ENCODE measurements at places on chromosomes 7 and 10.

- no peak for DNase-seq
Observed at GRCh38 chr7:104855861-104856260, 158.1 kb upstream of the KMT2E start.

GRCh38 chr7:141660259-141660658, 41.7 kb downstream of the DENND11 start:
- no peak for DNase-seq

- DNase-seq = no peak
Observed at GRCh38 chr10:18666810-18667209, 7.6 kb downstream of the ARL5B start.

DNA sequence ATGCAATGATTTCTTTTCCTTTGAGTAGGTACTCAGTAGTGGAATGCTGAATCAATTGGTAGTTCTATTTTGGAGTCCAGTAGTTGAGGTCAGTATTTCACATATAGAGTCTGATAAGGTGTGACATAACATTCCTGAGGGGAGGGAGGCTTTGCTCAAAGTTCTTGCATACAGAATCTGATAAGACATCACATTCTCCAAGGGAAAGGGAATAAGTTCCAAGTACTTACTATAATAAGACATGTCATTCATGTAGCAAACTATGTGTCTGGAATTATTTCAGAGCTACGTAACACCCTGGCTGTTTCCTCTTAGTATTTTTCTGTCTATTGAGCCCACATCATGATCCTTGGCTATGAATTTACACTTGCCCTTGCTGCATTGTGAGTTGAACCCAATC, 74.3 kb upstream of the POM121L12 start:
- no peak for DNase-seq

DNA sequence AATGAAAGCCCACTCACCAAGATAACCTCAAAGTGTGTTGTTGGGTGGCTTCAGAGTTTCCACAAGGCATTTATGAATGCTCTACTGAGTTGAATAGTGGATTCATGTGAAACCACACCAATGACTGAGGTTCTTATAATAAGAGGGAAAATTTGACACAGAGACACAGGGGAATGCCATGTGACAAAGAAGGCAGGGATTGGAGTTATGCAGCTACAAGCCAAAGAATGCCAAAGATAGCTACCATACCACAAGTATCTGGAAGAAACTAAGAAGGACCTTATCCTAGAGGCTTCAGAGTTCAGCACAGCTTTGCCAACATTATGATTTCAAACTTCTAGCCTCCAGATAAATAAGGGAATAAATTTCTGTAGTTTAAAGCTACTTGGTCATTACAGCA, 68.0 kb upstream of the PCDH15 start:
- no peak for DNase-seq

- DNase-seq = no peak
Observed at GRCh38 chr7:148503900-148504487, 86.6 kb upstream of the C7orf33 start.

DNA sequence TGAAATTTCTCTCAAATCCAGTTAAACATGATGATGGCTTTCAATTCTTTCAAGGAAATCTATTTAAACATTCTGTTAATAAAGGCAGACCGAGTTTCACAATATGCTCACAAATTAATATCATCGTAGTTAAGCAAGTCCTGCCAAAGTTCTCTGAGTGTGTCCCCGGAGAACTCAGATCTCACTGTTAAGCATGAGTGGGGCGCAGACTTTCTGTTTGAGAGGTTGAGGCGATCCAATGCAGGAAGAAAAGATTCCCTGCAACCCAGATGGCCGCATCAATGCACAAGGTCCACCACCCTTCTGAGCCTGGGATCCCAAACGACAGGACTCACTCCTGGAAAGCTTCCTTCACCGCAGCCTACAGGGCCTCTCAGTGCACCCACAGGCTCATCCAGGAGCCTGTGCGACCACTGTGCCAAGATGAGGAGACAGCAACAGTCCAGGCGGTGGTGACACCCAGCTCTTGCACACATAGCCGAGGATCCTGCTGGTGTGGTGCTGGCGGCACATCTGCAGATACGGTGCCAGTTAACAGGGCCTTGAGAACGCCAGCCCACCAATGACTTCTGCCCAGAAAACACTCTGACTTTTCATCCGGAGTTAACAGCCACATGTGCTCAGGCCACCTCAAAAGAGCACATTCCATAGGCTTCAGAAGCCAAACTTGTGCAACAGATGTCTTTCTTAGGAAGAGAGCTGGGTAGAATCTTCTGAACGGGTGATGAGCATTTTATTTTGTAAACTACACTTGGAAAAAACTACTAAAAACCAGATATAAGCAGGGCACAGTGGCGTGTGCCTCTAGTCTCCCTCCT, 102.1 kb downstream of the ZRANB1 start:
- DNase-seq = no peak

GRCh38 chr7:150753826-150754603, 16.8 kb downstream of the GIMAP5 start:
- DNase-seq = no peak

DNA sequence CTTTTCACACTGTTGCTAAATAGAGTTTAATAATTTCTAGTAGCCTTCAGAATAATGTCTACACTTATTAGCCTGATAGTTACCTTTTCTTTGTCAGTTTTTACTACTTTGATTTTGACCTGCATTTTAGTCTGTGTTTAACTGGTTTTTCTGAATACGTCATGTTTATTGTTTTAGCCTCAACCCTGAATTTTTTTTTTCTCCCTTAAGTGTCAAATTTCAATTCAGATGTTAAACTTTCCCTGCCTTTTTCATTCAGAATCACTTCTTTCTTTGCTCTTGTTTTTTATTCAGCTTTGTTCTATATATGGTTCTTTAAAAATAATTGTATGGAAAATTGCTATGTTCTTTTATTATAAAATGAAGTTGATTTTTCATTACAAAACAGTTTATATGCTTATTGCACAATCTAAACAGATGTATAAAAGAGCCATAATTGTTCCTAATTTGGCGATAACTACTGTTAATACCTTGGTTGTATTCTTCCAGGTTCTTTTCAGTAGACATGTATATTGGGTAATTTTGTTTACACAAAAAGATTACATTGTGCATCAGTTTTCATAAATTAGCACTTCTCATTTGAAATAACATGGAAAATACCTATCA, 159.7 kb downstream of the ADK start:
- DNase-seq = no peak

GRCh38 chr7:15862016-15862780, 175.7 kb upstream of the MEOX2 start:
- DNase-seq = no peak

- DNase-seq = no peak
Observed at GRCh38 chr7:22127835-22128527, 182.3 kb upstream of the CDCA7L start.

DNA sequence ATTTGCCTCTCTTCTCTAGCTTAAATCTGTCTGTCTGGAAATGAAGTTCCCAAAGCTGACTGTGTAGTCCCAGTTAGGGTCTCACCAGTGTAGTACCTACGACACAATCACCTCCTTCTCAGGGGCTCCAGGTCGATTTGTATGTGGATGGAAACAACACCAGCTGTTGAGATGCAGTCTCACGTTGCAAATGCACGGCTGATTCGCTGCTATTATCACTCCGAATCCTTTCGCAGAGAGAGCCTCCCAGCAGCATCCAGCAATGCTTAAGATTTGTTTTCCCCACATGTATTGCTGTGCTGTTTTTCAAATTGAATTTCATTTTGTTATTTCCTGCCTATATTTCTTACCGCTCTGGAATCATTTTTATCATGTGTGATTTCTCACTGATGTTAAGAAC, 16.3 kb downstream of the VSTM4 start:
- no peak for DNase-seq

DNA sequence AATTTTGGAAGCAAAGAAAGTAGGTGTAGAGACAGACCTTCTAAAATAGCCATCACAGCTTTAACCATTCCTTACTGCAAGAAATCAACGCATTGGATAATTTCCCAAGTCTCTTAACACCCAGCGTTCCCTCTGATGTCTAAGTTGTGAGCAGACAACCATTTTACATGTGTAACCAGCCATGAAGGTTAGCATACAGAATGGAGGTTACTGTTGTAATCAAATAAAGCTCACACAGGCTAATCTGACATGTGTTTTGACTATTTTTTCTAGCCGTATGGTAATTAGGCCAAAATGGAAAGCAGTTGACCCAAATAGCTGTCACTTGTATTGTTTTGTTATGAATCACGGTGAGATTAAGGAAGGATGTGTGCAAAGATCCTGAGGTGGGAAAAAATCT, 336.4 kb downstream of the RNLS start:
- DNase-seq = no peak

DNA sequence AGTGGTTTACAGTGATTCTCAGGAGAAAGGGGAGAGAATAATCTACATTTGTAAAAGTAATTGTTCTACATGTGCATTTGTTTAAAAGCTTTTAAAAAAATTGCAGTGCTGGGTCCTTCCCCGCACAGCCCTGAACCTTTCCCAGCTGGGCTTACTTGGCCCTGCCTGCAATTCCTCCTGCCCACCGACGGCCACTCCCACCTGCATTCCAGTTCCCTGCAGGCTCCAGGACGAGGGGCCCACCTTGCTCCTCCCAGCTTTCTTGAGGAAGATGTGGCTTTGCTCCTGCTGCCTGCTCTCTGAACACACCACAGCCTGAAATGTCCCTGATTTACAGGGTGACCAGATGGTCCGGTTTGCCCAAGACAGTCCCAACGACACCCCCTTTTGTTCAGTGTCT, 222.7 kb downstream of the PRPF18 start:
- DNase-seq = no peak

GRCh38 chr10:27355918-27356573, 115.4 kb upstream of the ACBD5 start:
- DNase-seq = no peak

GRCh38 chr7:131341690-131342089, 14.0 kb downstream of the MKLN1 start:
- no peak for DNase-seq

- DNase-seq = no peak
Observed at GRCh38 chr10:31932838-31933237, 4.2 kb upstream of the ARHGAP12 start.

DNA sequence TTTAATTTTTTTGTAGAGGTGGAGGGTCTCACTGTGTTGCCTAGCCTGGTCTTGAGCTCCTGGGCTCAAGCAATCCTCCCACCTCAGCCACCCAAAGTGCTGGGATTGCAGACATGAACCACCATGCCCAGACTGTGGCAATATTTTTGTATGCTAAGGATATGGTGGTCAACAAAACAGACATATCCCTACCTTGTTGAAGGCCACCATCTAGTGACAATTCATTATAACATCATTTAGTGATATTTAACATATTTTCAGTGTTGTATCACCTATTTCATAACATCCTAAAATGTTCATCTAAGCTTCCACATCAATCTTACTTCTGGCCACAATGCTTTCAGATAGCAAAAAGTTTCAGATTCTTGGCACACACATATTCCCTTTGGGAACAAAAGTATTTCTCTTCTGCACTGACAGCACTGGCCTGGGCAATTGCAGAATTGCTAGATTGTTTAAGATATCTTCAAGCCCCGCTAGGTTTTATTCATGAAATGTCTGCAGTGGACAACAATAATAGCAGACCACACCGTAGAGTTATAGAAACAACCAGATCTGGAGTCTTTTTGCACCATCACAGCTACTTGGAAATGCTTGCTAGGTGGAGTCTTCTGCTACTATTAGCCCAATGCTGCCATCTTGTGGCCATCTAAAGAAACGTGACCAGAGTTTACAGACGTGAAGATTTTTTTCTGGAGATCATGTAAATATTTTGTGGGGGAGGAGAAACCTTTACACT, 58.4 kb downstream of the DNAJC12 start:
- peak; percentile 55 for DNase-seq

GRCh38 chr10:98332623-98333269, 64.8 kb upstream of the LOXL4 start:
- DNase-seq = no peak

DNA sequence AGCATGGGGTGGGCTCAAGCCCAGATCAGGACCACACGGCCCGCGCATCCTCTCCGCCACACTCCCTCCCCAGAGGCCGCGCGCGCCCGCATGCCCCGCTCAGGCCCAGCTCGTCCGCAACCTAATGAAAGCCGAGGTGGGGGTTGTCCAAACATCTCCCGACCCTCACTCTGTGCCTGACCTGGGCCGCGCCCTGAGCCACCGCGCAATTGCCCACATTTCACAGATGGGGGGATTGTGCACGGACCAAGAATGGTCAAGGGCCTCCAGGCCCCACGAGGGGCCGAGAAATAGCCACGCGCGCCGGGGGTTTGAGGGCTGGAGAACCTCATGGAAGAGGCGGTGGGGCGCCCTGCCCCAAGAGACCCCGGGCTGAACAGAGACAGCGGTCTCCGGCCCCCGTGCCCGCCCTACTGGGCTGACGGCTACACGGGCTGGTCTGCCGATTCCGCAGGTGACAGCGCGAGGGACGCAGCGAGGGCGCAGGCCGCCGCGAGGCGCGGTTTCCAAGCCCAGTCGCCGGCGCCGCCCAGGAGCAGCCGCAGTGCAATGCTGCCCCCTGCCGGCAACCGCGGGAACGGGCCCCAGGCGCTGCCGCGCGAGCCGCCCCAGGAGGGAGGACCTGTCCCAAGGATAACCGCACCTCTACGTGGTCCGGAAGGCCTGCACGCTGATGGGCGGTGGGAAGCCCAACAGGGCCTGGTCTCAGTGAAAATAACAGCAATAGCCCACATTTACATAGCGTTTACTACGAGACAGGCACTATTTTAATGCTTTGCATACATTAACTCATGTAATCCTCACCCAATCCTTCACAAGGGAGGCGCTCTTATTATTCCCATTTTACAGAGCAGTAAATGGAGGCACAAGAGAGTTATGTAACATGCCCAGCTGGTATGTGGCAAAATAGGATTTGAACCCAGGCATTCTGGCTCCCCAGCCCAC, 10.5 kb upstream of the GRID1 start:
- DNase-seq = peak; percentile 83

- DNase-seq = no peak
Observed at GRCh38 chr10:29315814-29316213, 26.9 kb downstream of the LYZL1 start.

DNA sequence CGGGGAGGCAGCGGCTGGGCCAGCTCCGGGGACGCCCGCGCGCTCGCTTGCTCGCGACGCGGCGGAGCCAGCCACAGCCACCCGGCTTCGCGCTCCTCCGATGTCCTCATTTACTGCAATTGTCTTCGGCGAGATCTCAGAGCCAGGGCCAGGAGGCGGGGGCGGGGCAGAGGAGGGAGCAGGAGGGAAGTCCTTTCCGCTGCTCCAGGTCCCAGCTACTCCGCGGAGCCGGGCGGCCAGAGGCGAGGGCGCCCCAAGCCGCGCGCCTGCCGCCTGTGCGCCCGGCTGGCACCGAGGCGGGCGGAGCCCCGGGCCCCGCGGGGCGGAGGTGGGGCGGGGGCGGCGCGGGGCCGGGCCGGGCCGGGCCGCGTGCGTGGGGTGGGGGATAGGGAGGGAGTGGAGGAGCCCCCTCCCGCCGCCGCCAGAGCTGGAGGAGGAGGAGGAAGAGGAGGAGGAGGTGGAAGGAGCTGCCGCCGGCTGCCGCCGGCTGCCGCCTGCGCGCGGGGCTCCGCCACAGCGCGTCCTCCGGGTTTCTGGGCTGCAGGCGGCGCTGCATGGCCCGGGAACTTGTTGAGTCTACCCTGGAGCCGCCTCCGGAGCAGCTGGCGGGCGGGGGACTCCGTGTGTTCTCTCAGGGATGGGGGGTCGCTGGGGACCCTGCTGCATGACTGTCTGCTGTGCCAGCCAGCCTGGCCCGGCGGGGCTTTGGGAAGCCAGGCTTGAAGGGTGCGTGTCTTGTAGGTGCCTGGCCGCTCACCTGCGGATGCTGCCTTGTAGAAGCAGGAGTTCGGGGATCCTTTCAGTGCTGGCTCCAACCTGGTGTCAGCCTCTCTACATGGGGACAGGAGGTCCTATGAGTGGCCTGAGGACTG, at the start of gene INSYN2A:
INSYN2A (minus strand) TSS at position 310 of the 872 bp plus-strand sequence. CDS start 20,196 bp downstream, outside the sequence.
- no peak for DNase-seq
